ENCODE measurements at places on chromosomes 11 and 22.

DNA sequence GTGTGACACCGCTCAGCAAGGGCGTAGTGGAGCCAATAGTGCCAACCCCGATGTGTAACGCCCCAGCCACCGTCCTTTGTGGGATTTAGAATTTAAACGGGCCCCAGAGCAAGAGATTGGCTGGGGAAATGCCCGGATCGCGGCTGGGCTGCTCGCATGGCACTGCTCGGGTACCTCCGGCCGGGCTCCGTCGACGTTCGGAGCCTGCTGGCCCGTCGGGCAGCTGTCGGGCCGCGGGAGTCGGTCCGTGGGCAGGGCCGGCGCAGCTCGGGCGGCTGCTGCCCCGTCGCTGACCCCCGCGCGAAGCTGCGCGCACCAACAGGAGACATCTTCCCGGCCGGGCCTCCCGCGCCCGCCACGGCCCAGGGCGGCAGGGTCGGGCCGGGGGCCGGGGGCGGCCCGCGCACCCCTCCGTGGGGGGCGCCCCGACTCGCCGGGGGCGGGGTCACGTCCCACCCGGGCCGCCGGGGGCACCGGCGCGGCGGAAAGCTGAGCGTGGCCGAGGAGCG, 1.3 kb upstream of the KDM2A start:
- DNase-seq, result no peak

DNA sequence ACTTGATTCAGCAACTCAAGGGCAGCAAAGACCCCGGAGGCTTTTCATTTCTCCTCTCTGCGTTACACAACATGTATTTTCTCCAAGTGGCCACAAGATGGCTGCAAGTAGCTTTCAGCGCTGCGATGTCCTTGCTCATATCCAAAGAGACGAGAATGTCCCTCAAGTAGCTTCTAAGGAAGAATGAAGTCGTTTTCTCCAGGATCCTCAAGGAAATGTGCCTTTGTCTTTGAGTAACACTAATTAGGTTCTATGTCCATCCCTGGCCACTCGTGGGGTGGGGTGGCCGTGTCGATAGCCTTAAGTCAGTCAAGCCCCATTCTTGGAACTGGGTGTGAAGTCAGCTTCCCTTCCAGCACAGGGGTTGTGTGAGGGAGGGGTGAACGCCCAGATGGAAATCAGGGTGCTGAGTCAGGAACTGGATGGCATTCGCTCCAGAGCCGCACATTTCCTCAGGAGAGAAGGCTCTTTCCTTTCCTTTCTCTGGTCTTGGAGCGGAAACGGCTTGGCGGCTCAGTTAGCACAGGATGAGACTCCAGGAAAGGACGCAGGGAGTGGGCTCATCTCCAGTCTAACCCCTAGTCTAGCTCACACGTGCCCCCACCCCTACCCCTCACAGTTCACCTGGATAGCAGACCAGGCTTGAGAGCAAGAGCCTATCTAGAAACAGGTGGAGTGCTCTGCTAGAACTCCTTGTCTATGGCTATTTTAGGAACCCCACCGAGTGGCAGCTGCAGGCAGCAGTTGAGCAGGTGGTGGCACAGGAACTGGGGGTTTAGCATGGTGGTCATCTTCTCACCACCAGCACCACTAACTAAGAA, 44.3 kb downstream of the NNMT start:
- DNase-seq, result no peak

DNA sequence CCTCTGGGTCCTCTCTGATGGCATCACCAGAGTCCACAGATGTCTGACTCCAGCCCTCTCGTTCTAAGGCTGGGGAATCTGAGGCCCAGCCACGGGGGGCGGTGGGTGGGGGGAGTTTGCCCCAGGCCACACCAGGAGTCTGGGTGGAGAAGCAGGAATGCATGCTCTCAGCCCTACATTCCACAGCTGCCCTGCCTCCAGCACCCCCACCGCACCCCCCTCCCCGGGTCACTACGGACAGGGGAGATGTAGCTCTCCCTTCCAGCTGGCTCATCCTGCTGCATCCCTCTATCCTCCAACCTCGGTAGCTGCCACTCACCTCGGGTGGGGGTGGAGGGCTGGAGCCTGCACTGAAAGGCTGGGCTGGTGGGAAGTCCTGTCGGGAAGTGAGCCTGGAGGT, 2.3 kb upstream of the PVALB start:
- DNase-seq, result no peak

GRCh38 chr11:15672825-15673224, 558.1 kb downstream of the INSC start:
- no peak for DNase-seq

- DNase-seq, result no peak
Observed at GRCh38 chr11:73384872-73385689, 8.9 kb downstream of the RELT start.

DNA sequence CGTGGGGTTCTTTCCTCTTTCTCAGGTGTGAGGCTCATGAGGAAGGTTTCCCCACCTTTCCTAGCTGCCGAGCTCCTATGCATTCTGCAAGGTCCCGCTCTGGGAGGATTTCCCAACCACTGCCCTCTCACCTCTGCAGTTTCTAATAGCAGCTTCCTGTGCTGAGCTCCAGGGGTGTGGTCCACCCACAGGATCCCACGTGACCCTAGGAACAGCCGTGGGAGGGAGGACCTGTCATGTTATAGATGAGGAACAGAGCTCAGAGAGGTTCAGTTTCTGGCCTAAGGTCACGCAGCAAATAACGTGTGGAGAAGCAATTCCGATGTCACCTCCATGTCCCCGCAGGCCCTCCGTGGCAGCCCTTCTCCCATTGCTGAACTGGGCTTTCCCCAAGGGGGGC, 38.5 kb downstream of the FLRT1 start:
- DNase-seq, result no peak

Data from BJ (cell line).